Hematopoietic multipotent progenitor cell treated with erythropoietin and hydrocortisone succinate and interleukin-3 and kit ligand, for 4 days (in vitro differentiated cells): ENCODE measurements at places on chromosomes 3 and 15.
A peak's percentile ranks its signal among the peaks of the same experiment; 100 is the strongest.

- no peak for DNase-seq
Observed at GRCh38 chr15:31222773-31223341, 103.8 kb upstream of the KLF13 start.

GRCh38 chr3:13372656-13373055 lies 47.5 kb downstream of the NUP210 start:
- no peak for DNase-seq

GRCh38 chr3:100063929-100064461 lies 50.3 kb downstream of the FILIP1L start:
- DNase-seq, result no peak

DNA sequence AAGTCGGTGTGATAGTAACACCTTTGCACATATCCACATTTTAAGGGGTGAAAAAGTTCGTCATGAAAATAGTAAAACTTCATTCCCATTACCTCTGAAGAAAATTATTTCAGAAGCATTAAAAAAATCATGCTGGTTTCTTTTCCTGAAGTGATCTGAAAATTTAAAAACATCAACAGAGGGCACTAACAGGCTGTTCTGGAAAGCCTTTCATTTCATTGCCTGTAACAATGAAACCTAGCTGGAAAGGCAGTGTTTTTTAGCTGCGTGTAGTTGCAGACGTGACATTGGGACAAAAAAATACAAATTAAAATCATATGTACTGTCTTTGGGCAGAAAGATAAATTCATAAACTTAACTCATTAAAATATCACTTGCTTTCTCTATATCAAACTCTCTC lies 993.8 kb downstream of the GBE1 start:
- peak; percentile 1 for DNase-seq

GRCh38 chr3:7733933-7734332 lies 767.7 kb upstream of the LMCD1 start:
- no peak for DNase-seq

DNA sequence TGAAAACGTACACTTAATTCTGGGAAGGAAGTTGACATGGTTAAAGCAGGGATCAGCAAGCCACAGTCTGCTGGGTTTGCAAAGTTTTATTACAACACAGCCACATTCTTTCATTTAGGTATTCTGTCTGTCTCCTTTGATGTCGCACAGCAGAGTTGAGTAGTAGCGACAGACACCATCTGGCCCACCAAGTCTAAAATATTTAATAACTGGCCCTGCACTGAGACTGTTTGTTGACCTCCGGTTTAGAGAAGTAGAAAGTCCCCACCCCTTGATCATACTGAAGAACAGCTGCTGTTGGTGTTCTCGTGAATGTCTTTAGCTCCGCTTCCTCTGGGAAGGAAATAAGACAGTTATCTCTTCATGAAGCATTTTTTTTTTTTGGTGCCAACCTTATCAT lies 66.2 kb downstream of the MCTP2 start:
- peak; percentile 93 for DNase-seq

DNA sequence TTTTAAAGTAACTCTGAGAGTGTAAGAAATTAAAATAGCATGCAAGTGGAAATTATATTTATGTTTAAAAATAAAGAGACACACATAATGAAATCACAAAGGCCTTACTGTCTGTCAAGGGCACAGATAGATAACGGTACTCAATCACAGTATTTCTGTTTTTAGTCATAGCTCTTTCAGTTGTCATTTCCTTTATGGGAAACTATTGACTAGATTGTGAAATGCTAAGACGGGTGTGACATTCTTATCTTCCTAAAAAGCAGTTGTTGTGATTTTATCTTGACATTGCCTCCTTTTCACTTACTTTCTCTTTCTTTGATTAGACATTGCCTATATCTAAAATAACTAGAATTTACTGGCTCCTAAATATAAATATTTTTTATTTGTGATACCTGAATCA lies 100.1 kb upstream of the PLSCR5 start:
- DNase-seq, result peak; percentile 6

DNA sequence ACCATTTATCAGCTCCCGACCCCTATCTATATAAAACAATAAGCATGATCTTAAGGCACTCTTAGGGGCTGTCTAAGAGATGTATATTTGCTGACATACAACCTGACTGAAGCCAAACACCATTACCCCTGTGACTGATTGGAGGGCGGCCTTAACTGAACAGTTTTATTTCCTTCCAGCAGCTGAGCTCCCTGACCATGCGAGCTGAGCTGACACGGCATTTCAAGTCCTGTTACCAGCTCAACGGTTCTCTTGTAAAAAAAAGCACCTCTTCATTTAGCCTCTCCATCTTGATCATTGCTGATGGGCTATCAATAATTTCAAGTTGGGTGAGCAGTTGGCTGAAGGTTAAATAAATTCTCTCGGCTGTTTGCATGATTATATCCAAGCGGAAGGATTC lies 33.4 kb upstream of the BNIP2 start:
- DNase-seq, result no peak

GRCh38 chr15:89504166-89504565 lies 7.8 kb upstream of the RHCG start:
- no peak for DNase-seq

DNA sequence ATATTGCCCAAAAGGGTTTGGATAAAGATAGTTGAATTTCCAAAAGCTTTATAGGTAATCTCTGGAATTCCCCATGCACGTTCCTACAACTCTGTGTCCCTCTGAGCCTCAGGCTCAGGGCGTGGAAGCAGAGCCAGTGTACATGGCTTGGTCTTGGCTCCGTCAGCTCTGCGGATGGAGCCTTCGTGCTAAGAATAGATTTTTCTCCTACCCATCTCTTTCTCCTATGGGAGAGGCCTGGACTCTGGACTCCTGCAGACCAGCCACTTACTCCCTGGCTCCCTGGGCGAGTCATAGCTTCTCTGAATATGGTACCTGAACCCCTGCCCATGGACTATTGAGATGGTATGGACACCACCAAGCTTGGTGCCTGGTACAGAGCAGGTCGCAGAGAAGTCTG lies 99.9 kb downstream of the EEFSEC start:
- no peak for DNase-seq

GRCh38 chr3:126956866-126957650 lies 25.9 kb upstream of the PLXNA1 start:
- no peak for DNase-seq

DNA sequence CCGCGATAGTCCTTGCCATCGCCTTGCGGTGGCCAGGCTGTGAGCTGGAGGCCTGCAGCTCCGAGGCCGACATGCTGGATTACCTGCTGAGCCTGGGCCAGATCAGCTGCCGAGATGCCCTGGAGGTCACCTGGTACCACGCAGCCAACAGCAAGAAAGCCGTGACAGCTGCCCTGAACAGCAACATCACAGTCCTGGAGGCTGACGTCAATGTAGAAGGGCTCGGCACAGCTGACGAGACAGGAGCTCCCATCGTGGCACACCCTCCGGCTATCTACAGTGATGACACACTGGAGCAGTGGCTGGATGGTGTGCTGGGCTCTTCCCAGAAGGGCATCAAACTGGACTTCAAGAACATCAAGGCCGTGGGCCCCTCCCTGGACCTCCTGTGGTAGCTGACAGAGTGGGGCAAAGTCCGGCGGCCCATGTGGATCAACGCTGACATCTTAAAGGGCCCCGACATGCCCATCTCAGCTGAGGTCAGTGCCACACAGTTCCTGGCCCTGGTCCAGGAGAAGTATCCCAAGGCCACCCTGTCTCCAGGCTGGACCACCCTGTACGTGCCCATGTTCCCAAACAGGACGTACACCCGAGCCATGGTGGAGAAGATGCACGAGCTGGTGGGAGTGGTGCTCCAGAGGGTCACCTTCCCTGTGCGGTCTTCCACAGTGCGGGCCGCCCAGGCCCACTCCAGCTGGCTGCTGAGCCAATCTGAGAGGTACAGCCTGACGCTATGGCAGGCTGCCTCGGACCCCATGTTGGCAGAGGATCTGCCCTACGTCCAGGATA lies 70.2 kb downstream of the FAM43A start:
- no peak for DNase-seq

DNA sequence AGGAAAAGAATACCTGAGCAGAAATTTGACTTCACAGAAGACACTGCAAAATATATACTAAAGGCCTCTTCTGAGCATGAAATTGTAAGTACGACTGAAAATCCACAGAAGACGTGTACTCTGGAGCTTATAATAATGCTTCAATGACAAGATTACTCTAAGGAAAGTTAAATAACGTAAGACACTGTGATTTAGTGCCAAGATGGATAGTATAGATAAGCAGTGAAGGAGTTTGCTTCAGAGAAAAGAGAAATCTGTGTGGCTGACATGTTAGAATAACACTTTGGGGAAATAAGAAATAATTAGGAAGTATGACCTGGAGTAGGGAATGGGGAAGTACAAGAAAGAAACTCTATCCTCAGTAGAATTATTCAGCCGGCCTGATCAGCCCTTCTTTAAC lies 28.9 kb downstream of the ALDH1A2 start:
- DNase-seq, result no peak

DNA sequence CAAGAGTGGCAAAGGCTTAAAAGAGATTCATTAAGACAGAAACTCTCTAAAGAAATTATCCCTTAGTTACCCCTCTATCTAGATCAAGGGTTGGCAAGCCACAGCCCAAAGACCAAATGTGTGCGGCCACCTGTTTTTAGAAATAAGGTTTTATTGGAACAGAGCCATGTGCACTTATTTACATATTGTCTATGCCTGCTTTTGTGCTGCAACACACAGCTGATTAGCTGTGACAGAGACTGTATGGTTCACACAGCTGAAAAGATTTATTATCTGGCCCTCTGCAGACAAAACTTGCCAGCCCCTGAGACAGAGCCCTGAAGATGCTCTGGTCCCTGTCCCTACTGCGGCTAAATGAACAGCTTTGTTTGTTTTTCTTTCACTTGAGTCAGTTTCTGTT lies 88.1 kb downstream of the ADAMTS9 start:
- no peak for DNase-seq

- DNase-seq, result peak; percentile 14
Observed at GRCh38 chr3:194537732-194538247, 51.0 kb upstream of the ATP13A3 start.

DNA sequence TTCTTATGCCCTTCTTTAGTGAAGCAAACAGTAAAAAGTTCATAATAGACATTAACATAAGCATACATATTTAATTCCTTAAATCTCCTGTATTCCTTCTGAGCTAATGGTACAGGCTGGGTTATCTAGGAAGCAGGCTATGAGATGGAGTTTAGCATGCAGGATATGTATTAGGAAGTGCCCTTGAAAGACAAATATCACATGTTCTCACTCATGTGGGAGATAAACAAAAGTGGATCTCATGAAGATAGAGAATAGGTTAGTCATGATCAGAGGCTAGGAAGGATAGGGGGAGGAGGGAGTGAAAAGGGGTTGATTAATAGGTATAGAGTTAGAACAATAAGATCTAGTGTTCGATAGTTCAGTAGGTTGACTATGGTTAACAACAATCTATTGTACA lies 105.4 kb downstream of the CLASP2 start:
- no peak for DNase-seq

- DNase-seq, result peak; percentile 64
Observed at GRCh38 chr15:78242128-78242527, 7.8 kb upstream of the ACSBG1 start.

DNA sequence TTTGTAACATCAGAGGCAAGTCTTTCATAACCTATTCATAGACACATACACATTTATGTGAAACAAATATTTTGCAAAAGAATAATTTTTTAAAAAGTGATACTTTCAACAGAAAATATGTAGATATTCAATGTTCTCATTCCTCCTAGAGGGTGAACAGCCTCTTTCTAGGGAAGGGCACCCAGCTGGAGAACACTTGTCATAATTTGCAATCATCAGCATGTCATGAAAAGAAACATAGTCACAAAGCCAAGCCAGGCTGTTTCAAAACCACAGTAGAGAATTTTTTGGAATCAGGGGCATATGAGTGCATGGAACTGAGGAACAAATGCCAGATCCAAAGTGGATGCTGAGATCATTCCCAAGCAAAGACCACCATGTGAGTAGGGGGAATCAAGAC lies 406.9 kb upstream of the ADAMTS9 start:
- DNase-seq, result no peak

DNA sequence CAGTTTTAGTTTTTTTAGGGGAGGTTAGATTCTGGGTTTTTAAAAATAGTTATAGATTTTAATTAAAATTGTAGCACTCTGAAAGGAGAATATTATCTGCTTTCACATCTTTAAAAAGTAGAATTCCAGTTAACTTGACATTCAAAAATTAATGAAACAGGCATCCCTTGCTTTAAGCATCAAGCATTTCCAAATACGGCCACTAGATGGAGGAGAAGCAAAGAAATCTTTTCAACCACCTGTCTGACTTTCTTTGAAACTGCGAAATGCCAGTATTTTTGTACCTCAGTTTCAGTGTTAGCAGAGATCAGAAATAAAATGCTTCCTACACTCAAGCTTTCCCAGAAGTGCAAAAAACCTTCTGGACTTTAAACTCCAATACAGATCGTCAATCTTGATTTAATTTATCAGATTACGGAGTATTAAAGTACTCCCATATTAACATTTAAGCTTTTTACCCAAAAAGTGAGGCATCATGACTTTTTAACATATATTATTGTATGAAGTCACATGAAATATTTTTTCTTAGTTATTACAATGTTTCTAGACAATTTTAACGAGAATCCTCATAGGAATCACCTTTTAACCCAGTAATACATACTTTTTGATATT lies 153.3 kb downstream of the P3H2 start:
- peak; percentile 78 for DNase-seq

GRCh38 chr15:100202309-100202960 lies 139.3 kb downstream of the ADAMTS17 start:
- DNase-seq, result no peak
